ENCODE measurements at places on chromosomes 2 and 18. TPM values are rescaled to one million over a fixed set of nuclear protein-coding genes. Genes with fewer than 3 reads are reported as not detected.

The NYAP2 gene
- not detected for total RNA-seq

The HOXD3 gene
- total RNA-seq, result not detected

The HRH4 gene
- 0.13 TPM for total RNA-seq

The UGT1A3 gene
- not detected for total RNA-seq

The ACP1 gene
- 111 TPM for total RNA-seq

The HYCC2 gene
- total RNA-seq, result 8.4 TPM

The NETO1 gene
- total RNA-seq, result not detected

The SNED1 gene
- total RNA-seq, result 0.38 TPM

The LRATD1 gene
- total RNA-seq, result 23.2 TPM

The FAM124B gene
- total RNA-seq, result not detected

The GPR55 gene
- not detected for total RNA-seq

The RTKN gene
- total RNA-seq, result 22.1 TPM

The ACAA2 gene
- total RNA-seq, result 11.0 TPM

The ST8SIA5 gene
- not detected for total RNA-seq

The CYRIA gene
- 4.1 TPM for total RNA-seq

The KLHL30 gene
- total RNA-seq, result 0.26 TPM

The DYSF gene
- total RNA-seq, result under 0.01 TPM

The TUBB8B gene
- total RNA-seq, result not detected

The SPDYA gene
- 1.4 TPM for total RNA-seq

The EVA1A gene
- 4.6 TPM for total RNA-seq

The PTGR3 gene
- total RNA-seq, result 6.3 TPM

The CNDP1 gene
- total RNA-seq, result not detected
